Right cardiac atrium (tissue), 5 donors: ENCODE measurements at places on chromosomes 2 and 18.
A peak's percentile ranks its signal among the peaks of the same experiment; 100 is the strongest.

DNA sequence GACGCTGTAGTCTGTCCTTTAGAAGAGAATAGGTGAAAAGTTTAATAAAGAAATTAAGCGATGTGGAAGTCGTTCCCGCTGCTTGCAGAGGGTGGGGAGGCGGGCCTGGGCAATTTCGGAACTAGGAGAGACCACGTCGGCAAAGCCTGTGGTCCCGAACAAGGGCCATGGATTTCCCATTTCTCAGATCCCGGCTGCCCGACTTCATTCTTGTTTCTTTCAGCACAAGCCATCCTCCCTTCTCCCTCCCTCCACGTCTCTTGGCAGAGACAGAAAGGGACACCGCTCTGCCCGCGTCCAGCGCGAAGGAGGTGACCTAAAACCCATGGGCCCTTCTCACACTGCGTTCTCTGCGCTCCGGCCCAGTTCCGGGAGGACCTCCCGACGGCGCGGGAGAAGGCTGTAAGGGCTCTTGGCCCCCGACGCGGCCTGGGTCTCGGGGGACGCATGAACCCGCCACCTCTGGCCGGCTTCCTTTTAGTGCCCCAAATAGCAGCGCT lies 2.2 kb upstream of the BCL2L11 start:
- peak; percentile 72 for DNase-seq

DNA sequence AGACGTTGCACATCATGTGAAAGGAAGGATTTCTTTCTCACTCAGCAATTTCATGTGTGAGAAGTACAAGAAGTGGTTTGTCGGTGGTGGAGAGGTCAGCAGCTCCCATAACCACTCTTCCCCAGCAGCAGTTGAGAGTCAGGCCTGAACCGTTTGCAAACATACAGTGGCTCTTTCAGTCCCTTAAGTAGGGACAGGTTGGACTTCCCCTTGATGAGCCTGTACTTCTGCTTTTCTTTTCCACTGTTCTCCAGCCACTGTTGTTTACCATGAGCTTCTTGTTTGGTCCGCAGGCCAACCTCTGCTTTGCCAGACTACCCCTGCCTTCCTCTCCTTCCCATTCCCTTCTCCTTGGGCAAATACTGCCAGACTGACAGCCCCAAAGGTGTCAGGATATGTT lies 391.3 kb upstream of the CELF4 start:
- DNase-seq = no peak

- no peak for DNase-seq
Observed at GRCh38 chr18:3405713-3406112, 44.3 kb upstream of the TGIF1 start.

- no peak for DNase-seq
Observed at GRCh38 chr2:173823543-173823939, 141.6 kb downstream of the SP3 start.
